CD4-positive, alpha-beta memory T cell (primary cell): ENCODE measurements at places on chromosomes 7 and 10.
A peak's percentile ranks its signal among the peaks of the same experiment; 100 is the strongest.

- no peak for DNase-seq
- H3K27me3 ChIP-seq, result no peaks in the 10 kb centered on the region
- peaks cover 100% of the 10 kb centered on the region for H3K4me1 ChIP-seq
- H3K27ac ChIP-seq, result peak overlapping the region; percentile 14
- H3K36me3 ChIP-seq, result peaks cover 6% of the 10 kb centered on the region
These were observed 72.0 kb downstream of the FAM53B start for GRCh38 chr10:124672181-124672638.

- H3K36me3 ChIP-seq, result no peaks in the 10 kb centered on the region
- no peaks in the 10 kb centered on the region for H3K27me3 ChIP-seq
- DNase-seq, result no peak
- no peaks in the 10 kb centered on the region for H3K4me1 ChIP-seq
These were observed 93.1 kb downstream of the GLI3 start for GRCh38 chr7:42143711-42144600.

DNA sequence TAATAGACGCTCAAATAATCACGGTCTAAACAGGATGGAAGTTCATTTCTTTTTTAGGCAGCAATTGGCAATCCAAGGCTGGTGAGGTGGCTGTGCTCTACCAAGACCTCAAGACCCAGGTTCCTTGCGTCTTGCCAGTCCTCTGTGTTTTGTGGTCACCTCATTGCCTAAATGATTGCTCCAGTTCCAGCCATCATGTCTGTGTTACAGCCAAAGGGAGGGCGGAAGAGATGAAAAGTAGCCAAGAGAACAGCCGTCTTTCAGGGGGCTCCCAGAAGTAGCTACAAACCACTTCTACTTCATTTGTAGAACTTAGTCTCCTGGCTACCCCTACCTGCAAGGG is 19.2 kb upstream of the C10orf67 start:
- DNase-seq, result no peak
- peak overlapping the region; percentile 57 for H3K27ac ChIP-seq
- no peaks in the 10 kb centered on the region for H3K36me3 ChIP-seq
- no peaks in the 10 kb centered on the region for H3K27me3 ChIP-seq
- peaks cover 57% of the 10 kb centered on the region for H3K4me1 ChIP-seq

DNA sequence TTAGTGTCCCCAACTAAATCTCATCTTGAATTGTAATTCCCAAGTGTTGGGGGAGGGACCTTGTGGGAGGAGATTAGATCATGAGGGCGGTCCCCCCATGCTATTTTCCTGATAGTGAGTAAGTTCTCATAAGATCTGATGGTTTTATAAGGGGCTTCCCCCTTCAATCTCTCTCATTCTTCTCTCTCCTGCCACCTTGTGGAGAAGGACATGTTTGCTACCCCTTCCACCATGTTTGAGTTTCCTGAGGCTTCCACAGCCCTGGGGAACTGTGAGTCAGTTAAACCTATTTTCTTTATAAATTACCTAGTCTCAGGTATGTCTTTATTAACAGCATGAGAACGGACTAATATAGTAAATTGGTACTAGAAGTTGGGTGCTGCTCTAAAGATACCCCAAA is 365.6 kb downstream of the ANKRD7 start:
- no peak overlapping the region for H3K27ac ChIP-seq
- no peak overlapping the region for H3K4me3 ChIP-seq
- H3K4me1 ChIP-seq, result no peaks in the 10 kb centered on the region
- DNase-seq, result no peak

- H3K27ac ChIP-seq, result no peak overlapping the region
- H3K27me3 ChIP-seq, result no peaks in the 10 kb centered on the region
- H3K4me1 ChIP-seq, result peaks cover 48% of the 10 kb centered on the region
These were observed 5.3 kb downstream of the ARPC1A start for GRCh38 chr7:99331002-99331401.

- H3K27me3 ChIP-seq, result no peaks in the 10 kb centered on the region
- no peaks in the 10 kb centered on the region for H3K36me3 ChIP-seq
- no peak overlapping the region for H3K4me3 ChIP-seq
- no peak overlapping the region for H3K27ac ChIP-seq
These were observed 101.9 kb downstream of the GRID1 start for GRCh38 chr10:86264481-86265231.

- no peak overlapping the region for H3K4me3 ChIP-seq
- no peak overlapping the region for H3K27ac ChIP-seq
- no peak for DNase-seq
- H3K36me3 ChIP-seq, result no peaks in the 10 kb centered on the region
- no peaks in the 10 kb centered on the region for H3K27me3 ChIP-seq
These were observed 243.9 kb downstream of the SNX13 start for GRCh38 chr7:17696422-17696821.

DNA sequence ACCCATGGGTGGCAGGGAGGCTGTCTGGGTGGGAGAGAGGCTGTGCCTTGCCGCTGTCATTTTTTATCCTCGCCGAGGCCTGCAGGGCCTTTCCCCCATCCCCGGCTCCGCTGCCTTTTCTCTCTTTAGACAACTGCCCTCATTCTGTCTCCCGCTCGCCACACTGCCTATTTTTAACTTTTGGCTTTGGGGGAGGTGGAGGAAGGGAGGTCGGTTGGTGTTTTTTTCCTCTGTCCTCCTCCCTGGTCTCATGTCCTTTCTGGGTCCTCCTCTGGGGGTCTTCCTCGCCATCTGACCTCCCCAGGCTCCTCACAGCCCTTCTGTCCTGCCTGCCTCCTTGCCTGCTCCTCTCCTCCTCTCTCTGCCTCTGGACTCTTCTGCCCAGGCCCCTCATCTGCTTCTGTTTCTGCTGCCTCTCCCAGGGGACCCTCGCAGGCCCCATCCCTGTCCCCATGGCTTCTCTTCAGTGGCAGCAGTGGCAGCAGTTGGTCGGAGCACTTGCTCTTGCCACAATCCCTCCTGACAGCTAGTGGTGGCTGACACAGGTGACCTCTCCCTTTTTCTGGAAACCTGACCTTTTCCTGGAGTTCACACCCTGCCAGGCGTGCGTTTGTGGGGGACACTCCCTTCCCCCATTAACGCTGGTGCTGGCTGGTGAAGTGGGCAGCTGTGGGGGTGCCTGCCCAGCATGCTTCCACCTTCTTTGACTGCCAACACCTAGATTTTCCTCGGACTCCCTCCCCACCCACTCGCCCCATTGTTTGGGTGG is 19.5 kb upstream of the PCBD1 start:
- no peaks in the 10 kb centered on the region for H3K36me3 ChIP-seq
- H3K4me3 ChIP-seq, result no peak overlapping the region
- H3K27ac ChIP-seq, result no peak overlapping the region
- H3K27me3 ChIP-seq, result no peaks in the 10 kb centered on the region
- DNase-seq, result no peak
